ENCODE measurements at places on chromosomes 1 and 21.

DNA sequence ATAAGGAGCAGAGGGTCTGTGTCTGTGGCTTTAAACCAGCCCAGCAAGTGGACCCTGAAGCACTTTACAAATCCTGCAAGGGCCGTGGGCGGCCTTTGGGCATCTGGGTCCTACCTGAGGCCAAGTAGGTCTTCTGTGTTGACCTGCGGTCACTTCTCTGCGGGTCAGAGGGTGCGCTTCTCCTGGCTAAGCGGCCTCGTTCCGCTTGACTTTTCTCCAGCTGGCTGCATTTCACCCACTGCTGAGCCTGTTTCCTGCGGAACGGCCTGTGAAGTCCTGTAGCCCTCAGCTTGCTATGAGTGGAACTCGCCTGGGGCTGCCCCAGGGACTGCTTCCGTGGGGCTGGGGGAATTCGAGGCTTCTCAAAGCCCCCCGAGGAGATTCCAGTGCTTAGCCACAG lies 43.3 kb downstream of the SLC37A1 start:
- no peak for DNase-seq

GRCh38 chr1:201144701-201145100 lies 9.6 kb downstream of the TMEM9 start:
- DNase-seq = no peak

DNA sequence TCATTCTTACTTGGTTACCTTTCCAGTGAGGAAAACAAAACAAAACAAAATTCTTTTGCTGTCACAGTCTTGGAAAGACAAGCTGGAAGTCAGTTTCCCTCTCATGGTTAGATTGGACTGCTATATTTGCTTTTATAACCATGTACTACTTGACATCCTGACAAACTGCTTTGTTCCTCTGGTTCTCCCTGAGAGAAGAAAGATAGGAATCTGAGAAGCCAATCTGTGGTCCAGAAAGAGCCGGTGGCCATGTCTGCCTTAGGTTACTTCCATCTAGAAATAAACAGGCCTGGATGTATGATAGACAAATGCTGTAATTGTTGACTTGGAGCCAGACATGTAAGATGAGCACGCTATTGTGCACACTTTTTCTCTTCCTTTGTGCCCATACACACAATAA lies 330.0 kb downstream of the BRINP3 start:
- DNase-seq = no peak

GRCh38 chr1:232372431-232372830 lies 257.5 kb downstream of the SIPA1L2 start:
- no peak for DNase-seq

- no peak for DNase-seq
Measured at GRCh38 chr1:2999138-2999537, 22.1 kb upstream of the ACTRT2 start.

DNA sequence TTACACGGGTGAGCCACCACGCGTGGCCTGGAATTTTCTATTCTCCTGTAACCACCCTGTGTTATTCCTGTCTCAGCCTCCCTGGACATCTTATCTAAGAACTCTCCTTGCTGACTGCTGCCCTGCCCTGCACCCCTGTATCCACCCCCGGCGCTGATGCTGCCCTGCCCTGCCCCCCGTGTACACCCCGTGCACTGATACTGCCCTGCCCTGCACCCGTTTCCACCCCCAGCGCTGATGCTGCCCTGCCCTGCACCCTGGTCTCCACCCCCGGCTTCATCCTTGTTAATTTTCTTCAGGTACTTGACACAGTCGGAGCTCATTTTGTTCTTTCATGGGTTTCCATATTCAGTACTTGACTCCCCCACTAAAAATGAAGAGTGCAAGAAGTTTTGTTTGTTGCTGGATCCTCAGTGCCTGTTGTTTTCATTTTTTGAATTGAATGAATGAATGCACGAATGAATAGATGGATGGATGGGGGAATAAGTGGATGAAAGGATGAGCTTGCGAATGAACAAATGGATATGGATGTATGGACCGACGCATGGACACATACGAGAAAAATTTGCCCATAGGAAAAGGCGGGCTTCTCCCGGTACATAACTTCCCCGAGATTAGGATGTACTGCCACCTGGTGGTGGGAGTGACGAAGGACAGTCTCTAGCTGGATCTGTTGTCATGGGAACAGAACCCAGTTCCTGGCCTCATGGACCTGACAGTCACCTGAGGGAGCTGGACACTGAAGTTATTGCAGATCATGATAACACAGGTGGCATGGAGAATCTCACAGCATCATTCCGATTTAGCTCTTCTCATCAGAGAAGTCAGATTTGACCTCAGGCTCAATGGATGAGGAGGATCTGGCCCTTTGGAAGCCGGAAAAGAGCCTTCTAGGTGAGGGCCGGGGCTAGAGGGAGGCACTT lies 14.9 kb downstream of the AADACL4 start:
- DNase-seq = peak; percentile 82

- no peak for DNase-seq
Measured at GRCh38 chr1:40783001-40783905, at the start of gene KCNQ4. Gene KCNQ4, plus strand, starts transcription at chr1:40783787. Its CDS starts 307 bp downstream, at chr1:40784094.

DNA sequence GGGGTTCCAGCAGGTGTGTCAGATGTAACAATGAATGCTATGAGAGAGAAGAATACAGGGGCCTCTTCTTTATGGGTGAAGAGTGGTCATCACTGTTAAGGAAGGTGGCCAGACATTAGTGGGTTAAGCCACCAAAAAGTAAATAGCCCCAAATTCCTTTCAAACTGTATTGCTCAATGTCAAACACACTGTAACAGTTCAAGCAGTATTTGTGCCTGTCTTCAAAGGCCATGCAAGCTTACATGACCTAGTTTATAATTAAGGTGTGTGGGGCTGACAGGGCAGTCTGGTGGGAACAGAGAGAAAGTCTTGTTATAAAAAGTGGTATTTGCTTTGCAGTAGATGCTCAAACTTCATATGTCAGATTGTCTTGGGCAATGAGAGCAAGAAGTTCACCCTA lies 18.5 kb downstream of the CHIT1 start:
- DNase-seq = no peak

GRCh38 chr21:45224189-45224938 lies 63.3 kb downstream of the POFUT2 start:
- DNase-seq = no peak

DNA sequence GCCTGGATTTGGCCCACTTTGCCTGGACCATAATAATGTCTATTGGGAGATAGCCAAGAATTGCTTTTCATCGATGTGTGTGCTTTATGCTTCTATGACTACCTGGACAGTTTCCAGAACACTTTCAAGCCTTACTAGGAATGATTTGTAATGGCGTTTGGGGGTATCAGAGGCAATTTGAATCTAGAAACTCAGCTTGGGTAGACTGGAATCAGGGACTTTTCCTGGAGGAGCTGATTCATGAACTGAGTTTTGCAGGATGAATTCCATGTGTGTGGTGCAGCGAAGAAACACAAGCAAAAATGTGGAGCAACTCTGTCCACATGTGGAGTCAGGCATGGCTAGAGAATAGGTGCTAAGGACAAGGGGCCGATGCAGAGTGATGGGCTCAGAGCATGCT lies 11.9 kb upstream of the TMEM61 start:
- DNase-seq = no peak

- no peak for DNase-seq
Measured at GRCh38 chr1:25631750-25632485, 15.3 kb downstream of the MAN1C1 start.

DNA sequence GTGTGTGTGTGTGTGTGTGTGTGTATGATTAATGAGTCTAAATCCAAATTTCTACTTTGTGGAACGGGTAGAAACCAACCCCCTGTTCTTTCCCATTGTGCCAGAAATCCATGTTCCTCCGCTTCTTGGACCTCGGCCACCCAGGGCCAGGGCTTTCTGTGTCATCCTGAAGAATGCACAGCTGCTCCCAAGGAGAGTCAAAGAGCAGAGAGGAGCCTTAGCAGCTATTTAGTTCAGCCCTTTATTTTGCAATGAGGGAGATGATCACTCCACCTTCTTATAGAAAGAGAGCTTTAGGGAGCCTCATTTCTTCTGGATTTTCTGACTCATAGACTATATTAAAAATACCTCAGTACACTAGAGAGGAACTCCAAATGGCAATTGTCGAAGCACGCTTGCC lies 489.3 kb upstream of the VAMP3 start:
- DNase-seq = no peak

DNA sequence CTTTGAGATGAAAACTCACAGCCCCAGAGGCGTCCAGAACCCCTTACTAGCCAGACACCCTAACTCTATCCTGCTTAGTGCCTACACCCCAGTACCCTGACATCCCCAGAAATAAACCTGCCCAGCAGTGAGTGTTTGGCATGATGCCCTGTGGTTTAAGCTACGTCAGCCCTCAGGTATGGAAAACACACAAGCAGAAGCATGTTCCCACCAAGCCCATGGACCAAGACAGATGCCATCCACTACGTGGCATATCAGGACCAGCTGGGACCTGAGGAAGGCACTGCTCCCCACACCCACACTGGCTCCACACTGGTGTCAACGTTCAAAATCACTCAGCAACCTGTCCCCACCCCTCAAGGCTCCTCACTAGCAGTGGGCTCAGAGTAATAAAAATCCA lies 116.4 kb downstream of the SYT2 start:
- DNase-seq = peak; percentile 75

DNA sequence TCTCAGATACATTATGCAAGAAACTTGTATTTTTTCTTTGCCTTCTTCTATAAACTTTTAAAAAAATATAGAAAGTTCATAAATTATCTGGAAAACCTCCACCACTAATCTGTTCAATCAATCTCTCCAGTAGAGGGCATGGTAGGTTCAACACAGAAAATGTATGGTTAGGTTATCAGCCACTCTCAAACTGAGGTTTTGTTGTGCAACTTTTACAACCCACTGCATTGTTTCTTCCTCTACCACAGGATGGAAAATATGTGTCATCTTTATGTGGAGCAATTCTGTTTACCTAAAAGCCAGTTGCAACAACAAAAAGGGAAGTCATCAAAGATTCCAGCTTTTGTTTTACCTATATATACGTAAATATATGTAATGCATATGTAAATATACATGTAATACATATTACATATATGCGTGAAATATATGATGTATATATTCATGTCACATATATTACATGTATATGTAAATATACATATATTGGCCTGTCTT lies 3.0 kb upstream of the RGS2 start:
- peak; percentile 63 for DNase-seq
